ENCODE measurements at places on chromosomes 1 and 21.

- DNase-seq = no peak
These were observed 13.6 kb upstream of the TRIM17 start for GRCh38 chr1:228430243-228430642.

GRCh38 chr21:32330784-32331311 lies 32.2 kb downstream of the MRAP start:
- peak; percentile 10 for DNase-seq

DNA sequence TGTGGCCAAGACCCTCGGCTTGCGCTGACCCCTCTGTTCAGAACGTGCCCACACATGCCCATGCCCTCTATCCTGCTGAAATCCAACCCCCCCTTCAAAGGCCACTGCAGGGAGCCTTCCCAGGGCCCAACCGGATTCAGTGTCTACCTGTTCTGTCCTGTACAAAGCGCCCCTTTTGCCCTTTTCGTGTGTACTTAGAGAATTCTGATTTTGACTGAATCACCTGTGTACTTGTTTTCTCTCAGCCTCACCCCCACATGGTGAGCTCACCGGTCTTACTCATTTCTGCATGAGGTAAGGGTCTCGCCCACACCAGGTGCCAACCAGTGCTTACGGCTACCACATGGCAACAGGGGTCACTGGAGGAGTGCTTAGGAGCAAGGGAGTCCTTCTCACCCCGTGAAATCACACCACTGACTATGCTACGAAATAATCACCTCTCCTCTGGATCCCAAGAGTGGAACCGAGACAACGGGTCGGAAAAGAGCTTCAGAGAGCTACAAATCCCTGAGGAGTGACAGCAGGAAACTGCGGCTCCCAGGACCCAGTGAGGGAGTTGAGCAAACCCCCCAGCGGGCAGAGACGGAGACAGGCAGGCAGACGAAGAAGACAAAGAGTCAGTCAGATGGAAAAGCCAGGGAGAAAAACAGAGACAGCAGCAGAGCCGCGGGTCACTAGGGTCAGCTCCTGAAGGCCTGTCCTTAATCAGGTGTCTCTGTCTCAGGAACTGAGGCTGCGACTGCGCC lies 2.1 kb upstream of the S100A2 start:
- peak; percentile 75 for DNase-seq

- DNase-seq = no peak
These were observed 111.3 kb downstream of the RPS6KC1 start for GRCh38 chr1:213162338-213162737.

DNA sequence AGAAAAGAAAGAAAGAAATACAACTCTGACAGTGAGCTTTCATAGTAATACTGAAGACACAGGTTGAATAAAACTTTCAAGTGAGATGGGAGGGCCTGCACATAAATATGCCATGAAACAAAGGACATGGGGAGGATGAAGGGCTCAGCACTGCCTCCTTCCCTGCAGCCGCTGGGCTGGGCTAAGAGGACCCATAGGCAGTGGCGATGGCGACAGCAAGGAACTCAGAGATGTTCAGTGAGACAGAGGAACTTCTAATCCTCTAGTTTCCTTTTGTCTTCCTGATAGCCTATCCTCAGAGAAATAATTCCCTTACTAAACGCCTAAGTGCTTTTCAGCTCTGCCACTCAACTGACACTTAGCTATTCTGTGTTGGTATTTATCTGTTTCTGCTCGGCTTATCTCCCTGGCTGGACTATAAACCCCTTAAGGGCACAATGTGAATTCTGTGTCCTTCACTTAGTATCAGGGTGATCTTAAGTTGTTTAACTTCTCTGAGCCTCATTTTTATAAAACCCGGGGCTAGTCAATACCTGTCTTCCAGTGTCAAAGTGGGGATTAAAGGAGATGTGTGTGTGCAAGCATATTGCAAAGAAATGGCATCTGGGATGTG lies 24.4 kb upstream of the IER5 start:
- no peak for DNase-seq

DNA sequence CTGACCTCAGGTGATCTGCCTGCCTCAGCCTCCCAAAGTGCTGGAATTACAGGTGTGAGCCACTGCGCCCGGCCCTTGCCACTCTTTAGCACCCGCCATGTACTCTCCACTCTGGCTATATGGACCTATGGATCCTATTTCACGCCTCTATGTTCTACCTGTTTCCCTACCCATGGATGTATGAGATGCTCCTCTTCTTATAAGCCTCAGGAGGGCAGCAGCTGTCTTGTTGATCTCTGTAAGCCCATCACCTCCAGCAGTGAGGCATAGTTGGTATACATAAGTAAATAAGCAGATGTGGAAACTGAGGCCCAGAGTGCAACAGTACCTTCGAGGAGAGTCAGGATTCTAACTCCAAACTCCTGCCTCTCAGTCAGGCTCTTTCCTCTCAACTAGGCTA lies 24.7 kb upstream of the ARTN start:
- no peak for DNase-seq

DNA sequence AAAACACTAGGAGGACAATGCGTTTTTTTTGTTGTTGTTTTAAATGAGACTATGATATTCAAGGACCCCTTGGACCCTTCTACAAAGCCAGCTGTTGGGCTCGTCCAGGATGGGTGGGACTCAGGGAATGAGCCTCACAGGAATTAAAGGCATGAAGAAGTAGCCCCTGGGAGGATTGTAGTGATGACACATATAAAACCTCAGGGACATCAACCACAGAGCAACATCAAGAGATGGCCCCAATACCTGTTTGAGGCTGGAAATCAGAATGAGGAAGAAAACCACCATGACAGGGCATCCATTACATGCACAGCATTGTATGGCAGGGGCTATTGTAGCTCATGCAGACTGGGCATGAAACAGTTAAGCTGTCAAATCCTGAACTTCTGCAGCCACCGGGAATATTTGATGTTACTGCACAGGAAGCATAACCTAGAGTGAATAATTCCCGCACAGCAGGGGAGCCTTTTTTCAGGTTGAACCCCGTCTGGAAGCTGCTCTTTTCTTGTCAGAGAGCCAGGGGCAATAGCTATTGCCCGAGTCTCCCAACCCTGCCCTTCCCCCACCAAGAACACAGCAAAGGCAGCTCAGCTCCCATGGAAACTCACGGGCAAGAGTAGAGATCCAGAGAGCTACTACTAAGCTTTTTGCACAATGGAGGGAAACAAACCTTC lies 140.2 kb upstream of the FGGY start:
- no peak for DNase-seq

GRCh38 chr1:18951818-18952391 lies 4.6 kb downstream of the IFFO2 start:
- peak; percentile 90 for DNase-seq

GRCh38 chr21:16572032-16572431 lies 842.2 kb downstream of the USP25 start:
- no peak for DNase-seq

DNA sequence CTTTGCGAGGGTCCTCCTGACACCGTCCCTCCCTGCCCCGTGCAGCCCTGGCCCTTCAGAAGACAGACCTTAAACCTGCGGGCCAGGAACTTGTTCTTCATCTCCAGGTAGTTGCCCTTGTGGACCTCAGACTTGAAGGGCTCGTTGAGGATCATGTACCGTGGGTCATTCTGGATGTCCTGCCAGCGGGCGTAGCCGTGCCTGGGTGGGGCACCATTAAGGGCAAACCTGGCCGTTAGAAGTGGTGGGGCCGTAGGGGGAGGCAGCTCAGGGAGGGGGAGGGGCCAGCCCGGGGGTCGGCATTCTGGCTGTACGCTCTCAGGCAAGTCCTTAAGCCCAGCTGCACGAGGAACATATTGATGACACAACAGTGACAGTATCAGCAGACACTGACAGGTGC lies 64.6 kb downstream of the KCNAB2 start:
- DNase-seq = no peak

- no peak for DNase-seq
These were observed 172.2 kb downstream of the EDEM3 start for GRCh38 chr1:184582411-184582810.

GRCh38 chr1:245485996-245486395 lies 331.2 kb downstream of the KIF26B start:
- no peak for DNase-seq
